Stimulated activated CD4-positive, alpha-beta T cell treated with anti-CD3 and anti-CD28 coated beads, TNF-alpha, amount 100 ng/mL, for 24 hours (primary cell): ENCODE measurements at places on chromosomes 5 and 9.

DNA sequence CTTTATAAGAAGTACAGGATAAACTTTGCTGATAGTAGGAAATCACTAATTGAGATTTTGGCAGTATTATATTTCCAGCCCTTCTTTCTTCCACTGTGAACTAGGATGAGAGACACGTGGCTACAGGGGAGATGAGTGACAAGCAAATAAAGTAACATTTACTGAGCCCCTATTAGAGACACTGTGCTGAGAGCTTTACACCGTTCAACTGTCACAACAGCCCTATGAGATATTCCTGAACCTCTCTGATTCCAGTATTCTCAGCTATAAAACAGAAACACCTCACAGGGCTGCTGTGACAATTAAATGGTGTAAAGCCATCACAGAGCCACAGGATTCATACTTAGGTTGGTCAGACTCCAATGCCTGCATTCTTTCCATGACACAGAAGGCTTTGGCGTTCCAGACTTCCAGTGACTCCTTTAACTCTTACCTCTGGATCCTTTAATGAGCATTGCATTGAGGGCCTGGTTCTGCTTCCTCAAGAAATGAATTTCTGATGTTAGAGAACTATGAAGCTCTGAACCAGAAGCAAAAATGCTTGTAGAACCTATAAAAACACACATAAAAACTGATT, 169.0 kb downstream of the CDK5RAP2 start:
- no peak for DNase-seq

DNA sequence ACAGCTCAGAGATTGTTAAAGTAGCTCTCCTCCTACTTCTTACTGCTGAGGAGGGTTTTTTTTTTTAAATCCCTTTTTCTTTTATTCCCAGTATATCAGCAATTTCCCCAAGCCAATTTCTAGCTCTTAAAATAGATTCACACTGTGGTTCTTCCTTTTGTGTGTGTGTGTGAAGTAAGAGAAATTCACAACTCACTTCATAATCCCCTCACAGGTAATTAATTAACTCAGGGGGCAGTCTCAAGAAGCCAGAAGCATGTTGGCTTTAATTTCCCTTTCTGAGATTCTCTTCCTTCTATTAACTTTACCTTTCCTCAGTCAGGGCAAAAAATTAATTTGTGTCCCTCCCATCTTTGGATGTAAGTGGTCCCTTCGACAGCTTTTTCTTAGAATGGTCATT, 71.0 kb upstream of the HMHB1 start:
- no peak for DNase-seq

GRCh38 chr5:102241809-102242421, 54.2 kb downstream of the SLCO4C1 start:
- no peak for DNase-seq

- DNase-seq = no peak
Observed at GRCh38 chr5:57839025-57839424, 356.4 kb upstream of the ACTBL2 start.
